ENCODE measurements at places on chromosomes 2 and 18.
A peak's percentile ranks its signal among the peaks of the same experiment; 100 is the strongest.

GRCh38 chr2:19219060-19219459 is 139.4 kb downstream of the OSR1 start:
- no peak for DNase-seq

DNA sequence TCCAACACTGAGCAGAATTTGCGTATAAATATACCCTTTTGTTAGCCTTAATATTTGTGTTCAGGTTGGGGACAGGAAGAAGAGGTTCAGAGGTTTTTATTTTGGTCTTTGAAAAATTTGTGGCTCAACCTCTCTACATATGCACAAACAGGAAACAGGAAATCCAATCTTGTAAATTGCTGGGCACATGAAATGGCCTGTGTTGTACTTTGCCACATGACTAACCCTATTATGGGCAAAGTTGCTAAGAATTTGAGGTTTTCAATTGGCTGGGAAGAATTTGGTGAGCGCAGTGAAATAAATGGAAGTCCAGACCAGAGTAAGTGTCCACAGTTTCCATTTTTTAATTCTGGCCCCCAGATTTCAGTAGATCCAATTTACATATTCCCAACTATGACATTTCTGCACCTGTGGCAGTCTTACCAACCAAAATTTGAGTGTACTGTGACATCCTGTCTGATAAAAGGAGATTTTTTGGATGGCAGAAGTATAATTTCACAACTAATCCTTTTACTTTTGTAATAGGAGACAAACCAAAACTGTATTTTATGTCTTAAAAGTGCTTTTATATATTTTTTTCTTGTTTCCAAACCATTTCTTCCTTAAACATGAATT is 63.6 kb downstream of the COX7A2L start:
- peak; percentile 49 for DNase-seq

- DNase-seq: peak; percentile 65
These were observed 265.3 kb upstream of the PKDCC start for GRCh38 chr2:41782306-41783158.

DNA sequence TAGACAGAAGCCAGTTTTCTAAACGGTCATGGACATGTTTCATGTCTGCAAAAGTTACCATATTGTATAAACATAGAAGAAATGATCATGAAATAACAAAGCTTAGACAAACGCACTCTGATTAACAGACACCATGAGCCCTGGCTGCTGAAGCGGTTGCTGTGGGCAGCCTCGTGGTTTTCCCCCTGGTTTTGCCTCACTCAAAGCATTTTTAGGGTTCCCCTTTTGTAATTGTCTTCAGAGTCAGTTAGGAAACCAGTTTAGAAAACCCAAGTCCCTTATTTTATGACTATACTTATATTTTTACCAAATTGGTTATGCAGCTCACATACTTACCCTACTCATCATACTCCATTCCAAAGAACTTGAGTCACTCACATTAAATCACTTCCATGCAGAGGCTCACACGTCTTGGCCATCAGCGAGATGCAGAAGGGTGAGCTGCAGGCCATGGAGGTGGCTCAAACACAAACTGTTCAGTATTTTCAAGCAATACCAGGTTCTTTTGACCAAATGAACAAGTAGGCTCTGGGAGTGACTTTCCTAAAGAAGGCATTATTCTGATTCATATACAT is 105.6 kb upstream of the SALL3 start:
- no peak for DNase-seq

DNA sequence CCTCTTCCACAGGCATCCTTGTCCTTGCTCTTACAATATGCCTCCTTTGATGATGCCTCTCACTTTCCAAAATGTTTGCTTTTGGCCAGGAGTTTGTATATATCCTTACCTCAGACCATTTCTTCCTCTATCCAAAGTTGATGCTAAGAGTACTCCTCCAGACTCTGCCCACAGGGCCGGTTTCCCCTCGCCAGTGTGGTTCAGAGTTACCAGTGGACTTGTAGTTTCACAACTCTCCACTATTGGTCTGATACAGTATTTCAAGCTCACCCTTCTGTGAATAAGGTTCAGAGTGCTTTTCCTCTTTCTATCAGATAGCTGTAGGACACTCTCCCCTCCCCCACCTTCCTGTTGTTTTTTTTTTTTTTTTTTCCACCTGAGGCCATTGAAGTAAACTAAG is 42.2 kb upstream of the LINC00305 start:
- no peak for DNase-seq

- DNase-seq: no peak
These were observed 220.9 kb upstream of the EPHA4 start for GRCh38 chr2:221792971-221793521.

DNA sequence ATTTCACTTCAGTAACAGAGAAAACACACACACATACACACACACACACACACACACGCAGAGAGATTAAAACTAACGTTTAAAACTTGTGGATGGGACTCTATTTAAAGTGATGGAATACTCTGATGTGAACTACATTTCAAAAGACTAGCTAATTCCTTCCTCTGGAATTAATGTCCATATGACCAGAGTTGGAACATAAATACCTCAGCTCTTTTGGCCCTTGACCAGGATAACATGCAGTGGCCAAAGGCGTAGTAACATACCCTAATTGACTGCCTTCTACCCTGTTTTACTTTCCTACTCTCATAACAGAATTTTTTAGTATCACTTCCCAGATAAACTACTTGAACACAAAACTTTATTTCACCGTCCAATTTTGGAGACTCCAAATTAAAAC is 671.3 kb upstream of the CHAC2 start:
- DNase-seq: no peak

GRCh38 chr18:33851546-33852078 is 273.6 kb downstream of the ASXL3 start:
- no peak for DNase-seq

- no peak for DNase-seq
These were observed 123.8 kb upstream of the FSHR start for GRCh38 chr2:49278141-49278540.

- no peak for DNase-seq
These were observed 1.7 kb downstream of the MFF start for GRCh38 chr2:227326783-227327182.

DNA sequence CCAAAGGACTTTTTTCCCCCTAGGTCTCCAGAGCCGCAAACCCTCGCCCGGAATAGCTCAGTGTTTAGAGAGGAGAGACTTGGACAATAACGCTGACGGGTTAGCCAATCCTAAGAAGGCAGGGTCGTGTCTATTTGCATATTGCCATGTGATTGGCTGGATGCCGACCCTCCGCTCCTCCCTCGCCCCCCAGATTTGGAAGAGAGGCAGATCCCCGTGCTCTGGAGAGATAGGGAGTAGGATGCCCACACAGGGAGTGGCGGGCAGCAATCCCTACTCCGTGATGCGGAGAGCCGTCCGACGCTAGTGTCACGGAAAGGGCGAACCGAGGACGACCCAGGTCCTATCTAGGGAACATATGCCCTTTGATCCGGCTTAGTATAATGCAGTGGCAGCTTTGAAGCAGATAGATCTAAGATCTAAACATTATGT is 1.4 kb downstream of the WNT6 start:
- no peak for DNase-seq

All from SK-MEL-5 (cell line).